ENCODE measurements at places on chromosomes 1 and 21.

DNA sequence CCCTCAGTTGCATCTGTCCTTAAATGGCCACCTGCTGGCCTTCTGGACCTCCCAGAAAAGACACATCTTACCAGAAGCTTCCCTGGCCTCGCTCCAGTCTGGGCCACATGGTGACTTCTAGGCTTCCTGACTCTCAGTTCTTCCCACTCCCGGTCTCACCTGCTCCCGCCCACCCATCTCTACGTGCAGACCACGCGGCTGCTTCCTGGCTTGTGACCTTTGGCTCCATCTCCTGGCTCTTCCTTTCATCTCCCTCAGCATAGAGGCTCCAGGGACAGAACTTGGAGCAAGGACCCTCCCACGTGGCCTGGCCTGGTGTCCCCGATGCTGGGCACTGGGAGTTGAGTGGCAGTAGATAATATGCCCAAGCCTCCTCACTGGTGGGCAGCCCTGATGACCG, 124.9 kb upstream of the IRF2BP2 start:
- DNase-seq, result no peak

DNA sequence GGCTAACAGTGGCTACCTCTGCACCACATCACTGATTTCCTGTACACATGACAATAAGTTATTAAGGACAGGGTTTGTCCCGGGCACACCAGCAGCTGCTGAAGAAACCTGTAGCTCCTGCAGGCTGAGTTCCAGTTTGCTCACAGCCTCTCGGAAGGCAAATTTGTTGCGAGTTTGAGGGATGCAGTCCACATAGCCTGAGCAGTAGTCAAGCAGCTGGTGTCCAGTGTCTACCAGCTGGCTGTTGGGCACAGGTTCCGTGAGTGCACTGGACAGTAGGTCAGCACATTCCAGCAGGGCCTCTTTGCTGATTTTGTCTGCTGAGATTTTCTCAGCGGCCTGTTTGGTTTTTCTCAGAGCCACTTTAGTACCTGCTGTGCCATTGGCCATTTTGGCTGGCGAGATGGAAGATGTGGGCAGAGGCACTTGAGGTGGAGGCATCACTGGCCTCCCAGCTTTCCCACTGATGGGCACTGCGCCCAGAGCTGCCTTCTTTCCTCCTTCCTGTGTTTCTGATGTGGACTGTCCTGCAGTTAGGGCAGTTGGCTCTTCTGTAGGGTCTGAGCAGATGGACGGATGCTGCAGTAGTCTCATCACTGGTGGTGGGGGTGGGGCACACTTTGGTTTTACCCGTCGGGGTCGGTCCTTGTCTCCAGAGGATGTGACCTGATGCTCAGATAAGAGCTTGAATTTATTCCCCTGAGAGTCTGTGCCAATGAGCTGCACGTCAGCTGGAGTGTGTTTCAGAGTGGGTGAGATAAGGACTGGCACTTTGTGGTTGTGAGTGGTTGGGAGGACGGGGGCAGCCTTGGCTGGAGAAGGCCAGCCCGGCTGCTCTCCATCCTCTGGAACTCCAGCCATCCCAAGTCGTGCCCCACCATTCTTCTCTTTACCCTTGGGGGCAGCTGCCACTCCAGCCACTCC, 26.1 kb downstream of the TOR3A start:
- no peak for DNase-seq

DNA sequence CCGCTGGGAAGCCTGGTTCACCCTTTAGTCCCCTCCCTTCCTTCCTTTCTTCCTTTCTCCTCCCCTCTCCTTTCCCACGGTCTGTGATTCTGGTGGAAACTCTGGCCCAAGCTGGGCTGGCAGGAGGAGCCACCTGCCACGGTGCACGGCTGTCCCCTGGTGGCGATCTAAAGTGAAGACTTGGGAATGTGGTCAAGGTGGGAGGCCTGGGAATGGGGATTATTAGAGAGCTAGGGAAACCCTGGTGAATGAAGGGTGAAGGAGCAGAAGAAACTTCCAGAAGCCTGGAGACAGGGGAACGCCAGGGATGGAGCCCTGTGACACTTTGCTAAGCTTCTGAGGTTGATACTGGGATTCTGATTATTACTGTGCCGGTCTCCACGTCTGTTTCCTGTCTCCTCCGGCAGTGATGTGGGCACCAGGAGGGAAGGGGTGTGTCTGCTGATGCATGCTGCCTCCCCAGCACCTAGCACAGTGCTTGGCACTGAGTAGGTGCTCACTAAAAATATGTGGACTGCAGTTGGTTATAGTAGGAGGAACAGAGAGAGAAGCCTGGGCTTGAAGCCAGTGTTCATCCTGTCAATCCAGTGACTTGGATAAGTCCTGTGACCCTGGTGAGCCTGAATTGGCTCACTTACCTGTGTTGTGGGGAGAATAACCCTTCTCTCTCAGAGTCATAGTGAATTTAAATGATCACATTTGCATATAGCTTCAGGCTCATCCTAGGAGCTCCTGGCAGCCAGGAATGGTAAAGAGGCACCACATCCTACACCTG, 71.2 kb upstream of the NBPF3 start:
- DNase-seq, result no peak

- no peak for DNase-seq
These were observed 8.2 kb upstream of the S100A10 start for GRCh38 chr1:152001631-152002584.

DNA sequence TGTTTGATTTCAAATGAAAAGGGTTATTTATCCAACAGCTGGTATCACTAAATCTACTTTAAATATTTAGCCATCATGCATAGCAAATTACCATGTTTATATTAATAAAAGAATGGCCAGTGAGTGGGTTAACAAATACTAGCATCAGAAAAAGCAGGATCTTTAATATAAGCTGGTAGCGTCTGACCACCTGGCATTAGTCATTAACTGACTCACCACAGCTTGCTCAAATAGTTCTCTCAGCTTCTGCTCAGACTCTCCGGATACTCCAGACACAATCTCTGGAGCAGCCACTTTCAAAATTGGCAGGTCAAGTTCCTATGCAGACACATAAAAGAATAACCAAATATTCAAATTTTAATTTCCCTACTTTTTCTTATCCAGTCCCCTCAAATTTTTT, 29.6 kb downstream of the NVL start:
- no peak for DNase-seq

DNA sequence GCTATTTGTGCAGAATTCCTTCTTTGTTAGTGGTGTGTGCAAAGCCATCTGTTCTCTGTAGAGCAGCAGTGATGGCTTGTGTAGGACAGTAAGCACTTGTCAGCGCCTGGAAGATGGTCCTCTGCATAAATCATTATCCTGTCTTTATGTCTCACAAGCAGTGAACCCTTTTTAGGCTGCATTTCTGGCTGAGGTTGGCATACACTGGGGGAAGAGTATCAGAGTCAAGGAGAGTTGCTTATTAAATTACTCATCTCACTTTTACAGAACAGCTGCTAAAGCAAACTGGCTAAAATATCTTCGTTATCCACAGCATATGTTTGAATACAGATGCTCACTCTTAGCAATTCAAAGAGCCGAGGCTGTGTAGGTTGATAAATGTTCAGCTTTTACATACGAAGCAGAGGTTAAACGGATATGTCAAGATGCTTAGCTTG, 54.6 kb upstream of the NCAM2 start:
- no peak for DNase-seq

DNA sequence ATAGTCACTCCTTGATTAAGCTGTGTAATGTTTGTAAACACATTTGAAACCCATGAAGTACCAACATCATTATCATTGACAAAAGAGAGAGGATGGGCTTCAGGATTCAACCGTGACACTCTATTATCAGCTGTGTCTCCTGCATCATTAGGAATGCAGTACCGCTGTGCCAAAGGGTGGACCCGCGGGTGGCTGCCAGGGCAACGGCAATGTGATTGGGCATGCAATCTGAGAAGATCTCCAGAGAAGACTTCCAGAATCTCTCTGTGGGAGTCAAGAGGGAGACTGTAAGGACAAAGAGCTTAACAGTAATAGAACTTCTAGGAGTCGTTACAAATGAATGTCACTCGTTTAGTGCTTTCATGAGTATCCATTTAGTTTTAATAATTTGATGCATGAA, 97.9 kb downstream of the USH2A start:
- DNase-seq, result no peak

GRCh38 chr1:31752258-31752657, 11.9 kb downstream of the ADGRB2 start:
- no peak for DNase-seq

DNA sequence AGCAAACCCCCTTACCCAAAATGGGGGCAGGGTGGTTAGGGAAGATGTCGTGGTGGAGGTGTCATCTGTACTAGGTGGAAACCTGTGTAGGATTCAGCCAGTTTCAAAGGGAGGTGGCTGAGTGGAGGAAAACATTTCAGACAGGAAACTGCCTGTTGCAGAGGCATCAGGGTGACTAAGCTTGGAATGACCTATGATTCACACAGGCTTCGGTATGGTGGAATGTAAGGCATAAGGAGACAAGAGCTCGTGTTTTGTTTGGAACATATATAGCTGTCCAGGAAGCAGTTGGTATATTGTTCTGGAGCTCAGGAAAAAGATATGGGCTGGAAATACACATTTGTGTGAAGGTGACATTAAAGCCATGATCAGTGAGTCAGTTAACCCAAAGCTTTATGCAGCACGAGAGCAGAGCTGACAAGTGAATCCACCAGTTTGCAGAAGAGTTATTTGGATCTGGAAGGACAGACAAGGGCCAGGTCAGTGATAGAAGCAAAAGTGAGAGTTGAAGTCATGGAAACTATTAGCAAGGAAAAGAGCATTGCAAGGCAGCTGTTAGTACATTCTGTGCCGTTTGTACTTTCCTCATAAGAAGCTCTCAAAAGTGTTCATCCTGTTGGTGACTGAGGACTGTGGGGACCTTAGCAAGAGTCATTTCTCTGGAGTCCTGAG, 12.2 kb downstream of the UTP25 start:
- no peak for DNase-seq

DNA sequence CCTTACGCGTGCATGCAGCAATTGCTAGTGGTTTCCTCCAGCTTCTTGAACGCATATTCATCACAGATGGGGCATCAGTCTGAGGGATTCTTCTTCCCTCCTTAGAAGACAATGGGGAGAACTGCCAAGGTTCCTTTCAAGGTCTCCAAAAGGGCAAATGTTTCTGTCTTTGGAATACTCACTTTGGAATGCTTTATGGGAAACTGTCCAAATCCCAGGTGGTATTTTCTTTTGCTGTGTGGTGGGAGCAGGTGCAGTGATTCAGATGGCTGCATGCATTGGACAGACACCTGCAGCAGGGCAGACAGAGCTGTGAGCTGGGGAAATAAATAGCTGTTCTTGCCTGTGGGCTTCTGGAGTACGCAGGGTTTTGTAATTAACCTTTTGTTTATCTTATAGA, 40.5 kb downstream of the URB2 start:
- DNase-seq, result no peak

DNA sequence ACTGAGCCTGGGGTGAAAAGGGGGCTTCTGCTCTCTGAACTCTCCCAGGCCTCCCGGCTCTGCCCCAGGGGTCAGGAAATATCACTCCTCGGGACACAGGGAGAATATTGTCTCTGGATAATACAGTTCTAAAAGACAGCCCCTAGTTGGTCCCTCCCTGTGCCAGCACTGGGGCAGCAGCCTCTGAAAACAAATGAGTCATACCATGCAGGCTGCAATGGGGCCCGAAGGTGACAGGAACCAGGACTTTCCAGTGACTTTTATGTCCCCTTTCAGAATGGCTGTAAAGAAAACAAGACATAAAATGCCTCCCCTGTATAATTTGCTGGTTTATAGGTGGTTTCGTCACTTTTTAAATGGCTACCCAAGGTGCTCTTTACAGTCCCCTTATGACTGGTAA, 360.0 kb downstream of the NPHP4 start:
- no peak for DNase-seq

DNA sequence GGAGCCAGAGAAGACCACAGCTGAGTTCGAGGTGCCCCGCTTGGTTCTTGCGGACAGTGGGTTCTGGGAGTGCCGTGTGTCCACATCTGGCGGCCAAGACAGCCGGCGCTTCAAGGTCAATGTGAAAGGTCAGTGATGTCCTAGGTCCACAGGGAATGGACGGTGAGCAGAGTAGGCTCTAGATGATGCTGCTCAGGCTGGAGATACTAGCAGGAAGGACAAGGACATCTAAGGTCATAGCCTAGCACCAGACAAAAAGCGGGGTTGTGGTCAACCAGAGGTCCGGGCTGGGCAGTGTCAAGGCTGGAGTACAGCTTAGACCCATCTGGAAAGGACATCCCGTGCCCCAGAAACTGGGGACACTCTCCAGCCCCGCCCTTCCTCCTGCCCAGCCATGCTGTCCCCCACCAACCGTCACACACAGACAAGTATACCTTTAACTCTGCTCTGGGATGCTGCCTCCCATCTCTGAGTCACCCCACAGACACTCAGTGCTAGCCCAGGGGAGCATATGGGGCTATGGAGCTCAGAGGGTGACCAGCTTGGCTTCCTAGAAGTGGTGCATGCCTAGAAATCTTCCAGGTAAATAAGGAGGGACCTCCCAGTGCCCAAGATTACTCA, 8.7 kb downstream of the TIE1 start:
- no peak for DNase-seq

Data from stimulated activated CD4-positive, alpha-beta T cell treated with anti-CD3 and anti-CD28 coated beads, Interleukin-15, amount 100 ng/mL, for 48 hours (primary cell).